ENCODE measurements at places on chromosomes 12 and 14. TPM values are rescaled to one million over a fixed set of nuclear protein-coding genes. Genes with fewer than 3 reads are reported as not detected.
A peak's percentile ranks its signal among the peaks of the same experiment; 100 is the strongest.

BDKRB1 gene
- total RNA-seq = 16.7 TPM

ADAMTS20 gene
- total RNA-seq = not detected

KITLG gene
- 64.6 TPM for total RNA-seq

GRCh38 chr14:51650716-51651387 is 858 bp upstream of the FRMD6 start:
- no peak for DNase-seq

- peak; percentile 50 for DNase-seq
Measured at GRCh38 chr14:25400607-25401206, 350.8 kb upstream of the STXBP6 start.

- DNase-seq = no peak
Measured at GRCh38 chr14:101022916-101023435, 119.5 kb upstream of the RTL1 start.

DNA sequence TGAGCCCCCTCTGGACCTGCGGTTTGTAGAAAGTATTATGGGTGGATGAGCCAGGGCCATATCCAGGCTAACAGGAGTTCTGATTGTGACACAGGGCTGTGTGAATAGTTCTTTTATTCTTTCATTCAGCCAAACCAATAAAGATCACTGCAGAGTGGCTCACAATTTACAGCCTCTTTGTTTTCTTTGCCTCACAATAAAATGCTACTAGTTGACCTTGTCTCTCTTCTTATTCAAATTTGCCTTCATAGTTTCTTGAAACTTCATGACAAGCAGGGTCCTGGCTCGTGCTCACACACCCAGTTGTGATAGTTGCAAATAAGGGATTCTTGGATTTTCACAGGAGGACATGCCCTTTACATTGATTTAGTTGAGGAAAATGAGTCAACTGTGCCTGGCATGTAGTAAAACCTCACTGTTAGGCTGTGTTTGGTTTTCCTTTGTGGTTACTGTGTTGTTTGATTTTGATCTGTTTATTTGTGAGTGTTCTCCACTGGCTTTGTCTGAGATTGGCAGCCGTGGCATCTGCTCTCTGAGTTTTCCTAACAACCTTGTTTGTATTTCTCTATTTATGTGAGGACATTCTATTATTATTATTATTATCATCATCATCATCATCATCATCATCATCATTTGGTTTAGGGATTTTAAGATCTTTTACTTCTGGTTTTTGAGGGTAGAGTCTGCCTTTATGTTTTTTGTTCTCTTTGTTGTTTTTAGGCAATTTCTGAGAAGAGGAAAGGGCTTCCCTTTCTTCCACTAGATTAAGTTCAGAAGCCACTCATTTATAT is 2.7 kb upstream of the KRT6B start:
- peak; percentile 16 for DNase-seq
